Activated CD4-positive, alpha-beta T cell treated with anti-CD3 and anti-CD28 coated beads, Interleukin-2, amount 50 U/mL, for 1 hour (primary cell): ENCODE measurements at places on chromosomes 7 and 10.
A peak's percentile ranks its signal among the peaks of the same experiment; 100 is the strongest.

DNA sequence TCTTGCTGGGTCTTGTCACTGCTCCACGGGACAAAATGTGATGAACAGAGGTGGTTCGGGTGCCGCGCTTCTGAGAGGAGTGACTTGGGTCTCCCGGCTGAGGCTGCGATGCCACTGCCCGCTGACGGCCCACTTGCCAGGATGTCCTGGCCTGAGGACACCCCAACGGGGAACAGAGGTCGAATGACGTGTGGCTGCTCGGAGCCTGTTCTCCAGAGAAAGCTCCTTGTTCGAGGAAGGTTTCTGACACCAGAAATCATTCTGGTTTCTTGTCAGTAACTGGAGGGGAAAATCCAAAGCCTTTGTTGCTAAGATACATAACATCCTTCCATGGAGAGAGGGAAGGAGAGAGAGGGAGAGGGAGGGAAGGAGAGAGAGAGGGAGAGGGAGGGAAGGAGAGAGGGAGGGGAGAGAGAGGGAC lies 236.4 kb downstream of the WDR37 start:
- no peak for DNase-seq

GRCh38 chr10:103554488-103555324 lies 61.2 kb downstream of the NEURL1 start:
- DNase-seq = peak; percentile 3

GRCh38 chr7:67663644-67664043 lies 667.0 kb downstream of the TYW1 start:
- DNase-seq = no peak

DNA sequence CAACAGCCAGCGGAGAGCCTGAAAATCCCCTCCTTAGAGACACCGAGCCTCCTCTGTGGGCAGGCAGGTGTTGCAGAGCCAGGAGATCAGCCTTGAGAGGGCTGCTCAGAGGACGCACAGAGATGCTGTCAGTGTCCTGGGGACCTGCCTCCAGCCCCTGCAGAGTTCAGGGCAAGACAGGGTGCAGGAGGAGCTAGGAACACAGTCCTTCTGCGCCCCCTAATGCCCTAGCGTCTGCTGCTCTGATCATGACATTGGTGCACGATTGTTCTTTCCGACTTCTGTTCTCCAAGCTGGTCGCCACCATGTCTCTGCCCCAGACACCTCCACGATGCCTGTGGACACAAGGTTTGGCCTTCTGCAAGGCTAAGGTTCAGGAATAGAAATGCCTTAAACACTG lies 613.7 kb upstream of the MKI67 start:
- no peak for DNase-seq

GRCh38 chr10:76149182-76149581 lies 717.8 kb downstream of the LRMDA start:
- no peak for DNase-seq

- no peak for DNase-seq
These were observed 122.9 kb downstream of the SAMD9 start for GRCh38 chr7:92994901-92995300.

GRCh38 chr7:29315122-29315891 lies 120.7 kb downstream of the CHN2 start:
- DNase-seq = no peak

GRCh38 chr7:106774768-106775551 lies 90.1 kb upstream of the PIK3CG start:
- DNase-seq = no peak
